ENCODE measurements at places on chromosomes 4 and X.

DNA sequence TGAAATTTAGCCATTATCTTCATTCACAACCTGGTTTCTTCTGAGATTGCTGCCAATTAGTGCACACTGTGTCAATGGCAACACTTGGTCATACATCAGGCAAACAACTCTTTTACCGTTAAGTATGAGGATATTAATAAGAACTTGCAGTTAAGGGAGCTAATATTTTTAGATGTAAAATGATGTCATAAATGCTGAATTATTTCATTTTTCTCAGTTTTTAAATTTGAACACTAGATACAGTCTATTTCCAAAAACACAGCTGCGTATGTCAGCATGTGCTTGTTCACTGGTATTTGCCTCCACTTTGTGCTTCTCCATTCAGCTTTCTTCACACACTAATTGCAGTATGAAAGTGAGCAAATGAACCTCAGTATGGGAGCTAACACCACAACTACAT lies 1.6 kb downstream of the KLHL13 start:
- no peak for DNase-seq

DNA sequence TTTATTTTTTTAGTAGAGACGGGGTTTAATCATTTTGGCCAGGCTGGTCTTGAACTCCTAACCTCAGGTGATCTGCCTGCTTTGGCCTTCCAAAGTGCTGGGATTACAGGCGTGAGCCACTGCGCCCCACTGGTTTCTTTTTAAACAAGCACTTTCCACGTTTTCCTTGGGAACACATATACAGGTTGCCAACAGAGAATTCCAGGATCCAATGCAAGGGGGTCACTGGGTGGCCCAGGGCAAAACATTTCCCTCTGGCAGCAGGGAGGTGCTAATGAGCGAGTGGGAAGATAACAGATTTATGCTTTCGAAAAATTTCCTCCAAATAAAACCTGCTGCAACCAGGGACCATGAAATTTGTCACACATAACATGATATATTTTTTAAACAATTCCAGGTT lies 41.1 kb downstream of the ADRA2C start:
- no peak for DNase-seq

- no peak for DNase-seq
These were observed 31.3 kb downstream of the CXCL13 start for GRCh38 chr4:77636902-77637301.

GRCh38 chrX:97252111-97252510 lies 368.4 kb downstream of the RPA4 start:
- no peak for DNase-seq

GRCh38 chr4:154916068-154916467 lies 135.0 kb downstream of the RBM46 start:
- no peak for DNase-seq

- no peak for DNase-seq
These were observed 13.9 kb upstream of the RASL11B start for GRCh38 chr4:52848254-52848653.

GRCh38 chrX:40011322-40012038 lies 86.3 kb downstream of the BCOR start:
- no peak for DNase-seq

DNA sequence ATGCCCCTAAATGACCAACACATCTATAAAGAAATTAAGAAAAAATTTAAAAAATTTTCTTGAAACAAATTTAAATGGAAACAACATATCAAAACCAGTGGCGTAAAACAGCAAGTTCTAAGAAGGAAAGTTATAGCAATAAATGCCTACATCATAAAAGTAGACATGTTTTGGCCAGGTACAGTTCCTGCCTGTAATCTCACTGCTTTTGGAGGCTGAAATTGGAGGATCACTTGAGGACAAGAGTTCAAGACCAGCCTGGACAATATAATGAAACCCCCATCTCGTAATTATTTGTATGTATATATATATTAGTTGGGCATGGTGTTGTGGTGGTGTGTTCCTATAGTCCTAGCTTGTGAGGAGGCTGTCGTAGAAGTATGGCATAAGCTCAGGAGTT lies 672.4 kb upstream of the GRID2 start:
- no peak for DNase-seq
